Stimulated activated CD8-positive, alpha-beta memory T cell treated with anti-CD3 and anti-CD28 coated beads, Interleukin-7, amount 100 ng/mL, for 48 hours (primary cell): ENCODE measurements at places on chromosomes 1 and 21.

DNA sequence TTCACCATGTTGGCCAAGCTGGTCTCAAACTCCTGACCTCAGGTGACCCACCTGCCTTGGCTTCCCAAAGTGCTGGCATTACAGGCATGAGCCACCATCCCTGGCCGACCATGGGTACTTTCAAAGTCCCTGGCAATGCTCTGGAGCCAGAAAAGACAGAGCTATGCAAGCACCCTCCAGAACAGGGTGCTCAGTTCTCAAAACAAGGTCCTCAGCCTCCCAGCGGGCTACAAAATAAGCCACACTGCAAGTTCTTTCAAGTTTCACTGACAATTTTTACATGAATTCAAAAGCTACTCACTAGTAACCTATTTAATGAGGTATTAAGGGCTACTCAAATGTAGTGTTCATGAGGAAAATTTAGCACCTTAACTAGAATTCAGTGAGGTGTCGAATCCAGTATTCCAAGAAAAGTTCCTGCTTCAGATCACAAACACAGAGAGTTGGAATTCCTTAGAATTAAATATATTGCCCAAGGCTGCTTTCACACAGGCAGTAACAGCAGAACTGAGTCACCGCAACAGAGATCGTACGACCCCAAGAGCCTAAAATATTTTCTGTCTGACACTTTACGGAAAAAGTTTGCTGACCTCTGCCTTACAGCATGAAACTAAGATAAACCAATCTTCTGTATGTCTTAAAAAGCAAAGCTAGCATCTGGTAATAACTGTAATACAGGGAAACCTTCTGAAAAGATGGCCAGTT, 60.7 kb downstream of the HSF2BP start:
- DNase-seq = no peak

DNA sequence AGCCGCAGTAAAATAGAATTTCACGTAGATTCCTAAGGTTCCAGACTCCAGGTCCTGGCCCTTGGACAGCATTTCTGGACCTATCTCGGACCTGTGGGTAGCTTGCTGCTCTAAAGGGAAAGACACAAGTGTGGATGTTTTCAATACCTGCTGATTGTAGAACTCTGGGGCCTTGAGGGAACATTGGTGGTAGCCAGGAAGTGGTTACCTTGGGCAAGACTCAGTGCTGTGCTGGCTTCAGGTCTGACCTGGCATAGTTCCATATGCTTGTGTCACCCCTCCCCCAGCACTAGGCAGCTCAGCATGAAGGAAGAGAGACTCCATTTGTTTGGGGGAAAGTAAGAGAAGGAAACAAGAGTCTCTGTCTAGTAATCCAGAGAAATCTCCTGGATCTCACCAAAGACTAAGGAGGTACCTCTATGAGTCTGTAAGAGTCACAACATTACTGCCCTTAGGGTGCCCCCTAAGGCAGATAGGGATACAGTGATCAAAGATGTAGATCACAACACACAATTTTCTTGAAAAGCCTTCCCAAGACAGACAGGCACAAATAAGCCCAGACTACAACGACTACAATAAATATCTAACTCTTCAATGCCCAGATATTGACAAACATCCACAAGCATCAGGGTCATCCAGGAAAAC, 398.8 kb downstream of the TGFB2 start:
- DNase-seq = no peak

- DNase-seq = no peak
These were observed 597.2 kb upstream of the ZP4 start for GRCh38 chr1:238487931-238488330.

DNA sequence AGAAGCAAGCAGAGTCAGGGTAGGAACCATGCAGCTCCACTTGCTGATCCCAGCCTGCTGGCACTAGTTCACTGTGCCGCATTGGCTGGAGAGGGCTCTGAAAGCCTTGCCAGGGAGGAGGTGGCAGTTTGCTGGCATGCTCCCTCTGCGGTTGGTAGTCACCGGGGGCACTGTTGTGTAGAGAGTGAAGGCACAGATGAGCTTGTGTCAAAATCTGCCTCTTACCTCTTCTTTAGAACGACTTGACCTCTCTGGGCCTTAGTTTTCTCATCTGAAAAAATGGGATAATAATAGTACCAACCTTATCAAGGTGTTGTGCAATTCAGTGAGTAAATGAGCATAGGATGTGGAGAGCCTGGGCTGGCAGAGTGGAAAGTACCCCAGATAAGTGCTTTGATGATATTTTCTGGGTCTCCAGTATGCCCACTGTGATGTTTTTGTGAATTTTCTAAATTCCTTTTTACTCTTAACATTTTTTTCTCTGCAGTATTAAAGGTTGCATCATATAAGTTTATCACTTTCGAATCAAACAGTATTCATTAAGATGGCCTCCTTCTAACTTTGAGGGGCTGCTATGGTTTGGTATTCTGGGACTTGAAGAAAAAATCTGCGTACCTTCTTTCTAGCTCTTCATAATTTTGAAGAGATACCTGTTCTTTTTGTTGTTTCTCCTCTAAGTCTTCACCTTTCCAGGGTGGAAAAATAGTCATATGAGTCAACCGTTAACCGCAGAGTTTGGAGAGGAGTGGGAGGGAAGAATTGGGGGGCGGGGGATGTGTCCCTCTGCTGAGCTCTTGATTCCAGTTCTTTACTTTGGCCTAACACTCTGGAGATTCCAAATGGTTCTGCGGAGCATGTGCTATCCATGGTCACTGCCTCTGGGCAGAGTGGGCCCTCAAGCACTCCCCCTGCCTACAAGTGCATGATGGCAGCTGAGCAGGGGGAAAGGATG, 26.8 kb downstream of the SZRD1 start:
- DNase-seq = no peak

GRCh38 chr21:46286648-46287002, 483 bp downstream of the YBEY start:
- DNase-seq = no peak

DNA sequence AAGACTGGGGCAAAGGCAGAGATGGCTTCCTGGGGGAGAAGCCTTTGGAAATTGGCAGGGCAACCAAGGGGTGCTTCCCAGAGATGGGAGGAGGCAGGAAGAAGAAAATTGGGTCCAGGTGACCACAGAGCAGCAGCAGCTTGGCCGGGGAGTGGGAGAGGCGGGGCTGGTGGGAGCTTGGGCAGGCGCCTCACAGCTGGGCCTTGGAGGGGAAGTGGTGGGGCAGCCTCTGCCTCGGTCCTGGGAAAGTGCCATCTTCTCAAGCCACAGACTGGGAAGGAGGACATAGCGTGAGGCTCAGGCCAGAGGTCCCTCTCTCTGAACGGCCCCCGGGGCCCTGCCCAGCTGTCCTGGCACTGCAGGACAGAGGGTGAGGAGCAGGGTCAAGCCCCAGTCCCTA, 24.0 kb upstream of the WASF2 start:
- no peak for DNase-seq

- no peak for DNase-seq
These were observed 212.6 kb upstream of the L1TD1 start for GRCh38 chr1:61981870-61982660.

GRCh38 chr1:30419831-30420230, 303.6 kb downstream of the MATN1 start:
- DNase-seq = no peak

DNA sequence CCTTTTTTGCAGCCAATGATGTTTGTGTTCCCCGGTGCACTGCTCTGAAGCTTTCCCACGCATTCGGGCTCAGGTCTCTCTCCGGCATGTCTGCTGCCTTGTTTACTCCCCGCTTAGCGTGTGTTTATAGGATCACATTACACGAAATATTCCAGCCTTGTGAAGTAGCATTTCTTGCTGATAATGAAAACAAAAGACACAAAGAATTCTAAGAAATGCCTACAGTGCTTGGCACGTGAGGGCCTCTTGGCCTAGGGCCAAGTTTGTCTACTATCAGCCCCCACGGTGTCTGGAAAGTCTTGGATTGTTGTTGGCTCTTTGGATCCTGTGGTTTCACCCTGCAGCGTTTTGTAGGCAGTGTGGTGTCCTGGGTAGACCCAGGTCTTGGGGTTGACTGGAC, 11.2 kb upstream of the GSTM4 start:
- DNase-seq = no peak

GRCh38 chr1:165040641-165041040, 315.9 kb downstream of the LMX1A start:
- DNase-seq = no peak

DNA sequence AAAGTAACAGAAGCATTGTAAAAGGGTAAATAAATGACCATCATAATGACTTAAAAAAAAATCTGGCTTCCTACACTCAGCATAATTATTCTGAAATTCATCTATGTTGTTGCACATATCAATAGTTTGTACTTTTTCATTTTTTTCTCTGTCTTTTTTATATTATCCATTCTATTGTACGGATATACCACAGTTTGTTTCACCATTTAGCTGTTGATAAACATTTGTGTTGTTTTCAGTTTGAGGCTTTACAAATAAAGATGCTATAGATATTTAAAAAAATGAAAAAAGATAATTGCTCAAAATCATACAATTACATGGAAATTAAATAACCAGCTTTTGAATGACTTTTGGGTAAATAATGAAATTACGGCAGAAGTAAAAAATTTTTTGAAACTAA, 31.9 kb downstream of the GPR88 start:
- DNase-seq = no peak

DNA sequence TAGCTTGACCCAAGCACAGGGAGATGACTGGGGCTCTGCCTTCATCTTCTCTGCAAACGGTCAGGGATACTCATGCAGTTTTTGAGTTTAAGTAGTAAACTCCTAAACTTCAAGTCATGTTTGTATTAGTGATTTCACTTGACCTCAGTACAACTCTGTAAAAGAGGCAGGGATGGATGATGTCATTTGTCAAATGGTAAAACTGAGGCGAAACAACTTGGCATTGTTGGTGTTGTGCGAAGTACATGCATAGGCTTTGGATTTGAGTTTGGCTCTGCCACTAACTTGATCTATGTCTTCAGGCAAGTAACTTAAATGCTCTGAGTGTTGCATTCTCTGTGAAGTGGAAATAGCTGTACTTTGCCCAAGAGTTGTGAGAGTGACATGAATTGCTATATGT, 42.7 kb downstream of the WNT4 start:
- no peak for DNase-seq

DNA sequence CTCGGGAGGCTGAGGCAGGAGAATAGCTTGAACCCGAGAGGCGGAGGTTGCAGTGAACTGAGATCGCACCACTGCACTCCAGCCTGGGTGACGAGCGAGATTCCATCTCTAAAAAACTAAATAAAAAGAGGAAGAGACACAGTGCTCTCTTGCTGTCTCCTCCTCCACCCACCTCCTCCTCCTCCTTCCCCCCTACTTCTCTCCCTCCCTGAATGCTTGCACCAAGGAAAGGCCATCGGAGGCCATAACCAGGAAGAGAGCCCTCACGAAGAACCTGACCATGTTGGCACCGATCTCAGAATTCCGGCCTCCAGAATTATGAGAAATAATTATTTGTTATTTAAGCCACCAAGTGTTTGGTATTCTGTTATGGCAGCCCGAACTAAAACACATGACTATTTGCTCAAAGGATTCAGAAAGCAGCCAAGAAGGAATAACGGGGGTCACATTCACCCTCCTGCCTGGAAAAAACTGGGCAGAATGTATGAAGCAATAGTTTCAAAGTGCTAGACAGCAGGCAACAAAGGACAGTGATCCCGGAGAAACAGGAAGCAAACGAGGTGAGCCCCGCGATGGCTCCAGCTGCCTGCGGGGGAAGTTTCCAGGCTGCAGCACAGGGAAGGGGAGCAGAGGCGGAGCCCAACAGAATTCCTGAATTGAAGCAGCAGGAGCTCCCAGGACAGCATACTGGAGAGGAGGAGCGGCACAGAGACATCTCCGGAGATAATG, 35.8 kb downstream of the LDLRAD1 start:
- DNase-seq = no peak

DNA sequence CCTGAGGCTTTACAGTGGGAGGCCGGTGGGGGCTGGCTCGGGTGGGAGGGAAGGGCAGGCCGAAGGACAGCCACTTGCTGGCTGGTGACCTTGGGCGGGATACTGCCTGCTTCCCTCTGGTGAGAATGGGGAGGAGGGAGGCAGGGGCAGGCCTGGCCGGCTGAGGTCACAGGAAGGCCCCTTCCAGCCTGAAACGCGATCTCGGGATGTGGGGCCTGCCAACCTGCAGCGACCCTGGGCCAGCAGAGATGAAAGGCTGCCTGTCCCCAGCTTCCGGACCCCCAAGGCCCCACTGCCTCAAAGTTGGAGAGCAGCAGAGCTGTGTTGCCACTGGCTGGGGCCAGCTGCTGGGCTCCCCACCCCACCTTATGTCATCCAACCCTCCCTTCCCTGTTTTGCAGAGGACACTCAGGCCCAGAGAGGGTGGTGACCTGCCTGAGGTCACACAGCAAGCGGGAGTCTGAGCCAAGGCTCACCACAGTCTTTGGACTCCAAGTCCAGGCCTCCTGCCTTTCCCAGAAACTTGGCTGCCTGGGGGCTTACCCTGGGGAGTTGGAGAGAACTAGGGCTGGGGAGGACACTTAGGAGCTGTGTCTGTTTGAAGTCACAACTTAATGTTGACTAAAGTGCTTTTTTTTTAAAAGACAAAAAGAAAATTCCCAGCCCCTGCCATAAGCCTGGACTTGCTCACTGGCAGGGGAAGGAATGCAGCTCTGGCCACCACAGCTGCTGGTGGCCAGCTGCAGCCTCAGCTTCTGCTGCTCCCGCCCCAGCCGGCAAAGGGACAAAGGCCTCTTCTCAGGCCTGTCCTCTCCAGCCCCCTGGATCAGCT, 14.8 kb upstream of the WASF2 start:
- DNase-seq = no peak

- no peak for DNase-seq
These were observed 1679.0 kb upstream of the B3GALT2 start for GRCh38 chr1:194865383-194865782.

DNA sequence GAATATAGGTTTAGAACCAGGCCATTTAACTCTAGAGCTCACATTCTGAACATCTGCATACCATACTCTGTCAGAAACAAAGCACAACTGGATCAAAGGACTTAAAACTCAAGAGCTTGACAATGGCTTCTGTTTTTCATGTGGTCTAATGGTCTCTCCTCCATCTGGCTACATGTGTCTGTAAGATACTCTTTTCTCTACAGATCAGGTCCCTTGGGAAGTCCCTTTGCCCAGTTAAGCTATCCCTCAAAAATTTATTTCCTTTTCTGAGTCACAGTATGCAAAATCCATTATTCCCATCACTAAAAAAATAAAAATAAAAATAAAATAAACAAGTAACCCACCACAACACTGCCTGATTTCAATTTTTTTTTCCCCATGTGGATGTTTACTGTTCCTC, 357.0 kb upstream of the PRMT6 start:
- no peak for DNase-seq

GRCh38 chr1:212689196-212689725, 10.4 kb downstream of the BATF3 start:
- no peak for DNase-seq

DNA sequence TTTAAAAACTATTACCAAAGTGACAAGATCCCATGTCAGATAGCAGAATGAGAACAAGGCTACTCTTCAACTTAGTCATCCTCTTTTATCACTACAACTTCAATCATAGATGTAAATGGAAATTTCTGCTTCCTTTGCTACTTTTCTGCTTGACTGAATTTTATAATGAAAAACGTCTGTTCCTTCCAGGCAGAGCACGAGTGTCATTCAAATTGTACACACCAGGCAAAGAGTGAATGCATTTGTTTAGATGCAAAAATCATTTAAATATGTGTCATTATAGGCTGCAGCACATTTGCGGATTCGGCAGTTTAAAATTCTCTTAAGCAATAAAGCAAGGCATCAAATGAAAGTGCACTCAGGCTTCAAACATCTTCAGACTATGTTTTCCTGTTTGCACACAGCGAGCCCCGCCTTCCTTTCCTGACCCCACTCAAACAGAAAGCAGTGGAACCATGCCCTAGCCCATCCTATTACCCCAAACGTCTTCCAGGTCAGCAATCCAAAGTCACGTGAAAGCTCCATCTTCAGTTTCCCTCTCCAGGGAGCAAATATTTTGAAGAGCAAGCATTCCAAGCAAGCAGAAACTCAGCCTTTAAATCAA, 99.6 kb downstream of the APP start:
- no peak for DNase-seq
